ENCODE measurements at places on chromosomes 2 and 18.

DNA sequence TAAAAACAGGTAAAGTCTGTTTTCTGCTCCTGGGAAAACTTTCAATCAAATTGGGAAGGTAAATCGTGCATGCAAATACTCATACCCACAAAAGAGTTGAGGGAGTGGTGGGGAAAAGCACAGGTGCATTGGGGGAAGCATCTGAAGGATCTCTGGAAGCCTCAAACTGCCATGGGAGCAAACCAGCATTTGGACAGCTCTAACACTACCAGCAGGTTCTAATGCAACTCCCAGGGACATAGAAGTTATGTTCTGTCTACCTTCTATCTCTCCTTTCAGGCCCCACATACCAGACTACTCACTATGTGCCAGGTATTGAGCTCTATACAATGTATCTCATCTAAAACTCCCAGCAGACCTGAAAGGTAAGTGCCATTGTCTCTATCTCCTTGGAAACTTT is 933.7 kb downstream of the NRXN1 start:
- no peak for DNase-seq

DNA sequence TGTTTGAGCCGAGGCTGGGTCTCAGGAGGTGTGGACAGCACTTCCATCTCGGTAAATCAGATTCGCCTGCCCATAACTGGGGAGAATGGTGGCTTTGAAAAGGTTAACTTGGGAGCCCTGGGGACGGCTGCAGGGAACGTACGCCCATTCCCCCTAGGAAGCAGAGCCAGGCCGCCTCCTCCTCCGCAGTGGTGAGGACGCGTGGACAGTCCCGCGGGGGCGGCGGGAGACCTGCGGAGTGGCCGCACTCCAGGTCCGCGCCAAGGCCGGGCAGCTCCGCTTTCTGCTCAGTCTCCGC is 845 bp upstream of the MYCN start:
- DNase-seq, result no peak

- DNase-seq, result no peak
Measured at GRCh38 chr2:104845552-104845931, 8.4 kb upstream of the POU3F3 start.

- DNase-seq, result no peak
Measured at GRCh38 chr2:17199741-17200140, 318.5 kb downstream of the RAD51AP2 start.

- no peak for DNase-seq
Measured at GRCh38 chr2:6079405-6079804, 387.2 kb downstream of the SOX11 start.

Data from activated CD8-positive, alpha-beta memory T cell treated with anti-CD3 and anti-CD28 coated beads for 1 hour (primary cell).